Stimulated activated CD8-positive, alpha-beta memory T cell treated with anti-CD3 and anti-CD28 coated beads, Interleukin-4, amount 100 ng/mL, for 4 hours (primary cell): ENCODE measurements at places on chromosomes 2 and 18.

- DNase-seq = no peak
These were observed 126.6 kb downstream of the COMMD1 start for GRCh38 chr2:62032096-62032495.

- no peak for DNase-seq
These were observed 12.2 kb downstream of the SH3BP4 start for GRCh38 chr2:234963773-234964615.

DNA sequence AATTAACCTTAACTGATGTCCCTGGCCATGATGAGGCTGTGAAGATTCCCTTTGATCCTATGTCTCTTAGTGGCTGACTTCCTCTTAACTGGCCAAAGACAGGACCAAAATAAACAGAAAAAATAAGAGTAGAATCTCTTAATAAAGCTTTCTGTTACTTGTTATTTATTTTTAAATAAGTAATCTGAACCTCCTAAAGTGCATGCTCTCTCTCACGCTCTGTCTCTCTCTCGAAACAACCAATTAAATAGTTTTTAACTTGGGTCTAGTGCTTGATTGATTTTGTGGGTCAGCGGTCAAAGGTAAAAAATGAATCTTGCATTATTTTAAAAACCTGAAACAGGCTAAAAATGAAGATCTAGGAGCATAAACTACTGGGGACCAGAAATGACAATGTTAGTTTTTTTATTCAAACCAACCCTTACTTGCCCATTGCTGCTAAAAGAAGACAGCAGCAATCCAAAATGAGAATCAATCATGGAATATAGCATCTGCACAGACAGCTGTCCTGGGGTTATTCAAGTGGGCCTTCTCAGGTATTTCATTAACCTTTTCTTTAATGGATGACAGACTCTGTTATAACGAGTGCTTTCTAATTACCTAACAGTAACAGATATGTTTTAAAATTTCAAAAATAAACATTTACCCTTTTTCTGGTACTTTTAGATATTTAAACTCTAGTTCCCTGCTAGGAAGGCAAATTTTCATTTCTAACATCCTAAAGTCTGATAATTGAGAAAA lies 11.2 kb downstream of the GAREM1 start:
- no peak for DNase-seq

- no peak for DNase-seq
These were observed 108.3 kb upstream of the LTBP1 start for GRCh38 chr2:32838418-32838817.

GRCh38 chr2:79960519-79960918 lies 344.0 kb downstream of the LRRTM1 start:
- DNase-seq = no peak

GRCh38 chr18:4450065-4450658 lies 4.9 kb downstream of the DLGAP1 start:
- DNase-seq = no peak

DNA sequence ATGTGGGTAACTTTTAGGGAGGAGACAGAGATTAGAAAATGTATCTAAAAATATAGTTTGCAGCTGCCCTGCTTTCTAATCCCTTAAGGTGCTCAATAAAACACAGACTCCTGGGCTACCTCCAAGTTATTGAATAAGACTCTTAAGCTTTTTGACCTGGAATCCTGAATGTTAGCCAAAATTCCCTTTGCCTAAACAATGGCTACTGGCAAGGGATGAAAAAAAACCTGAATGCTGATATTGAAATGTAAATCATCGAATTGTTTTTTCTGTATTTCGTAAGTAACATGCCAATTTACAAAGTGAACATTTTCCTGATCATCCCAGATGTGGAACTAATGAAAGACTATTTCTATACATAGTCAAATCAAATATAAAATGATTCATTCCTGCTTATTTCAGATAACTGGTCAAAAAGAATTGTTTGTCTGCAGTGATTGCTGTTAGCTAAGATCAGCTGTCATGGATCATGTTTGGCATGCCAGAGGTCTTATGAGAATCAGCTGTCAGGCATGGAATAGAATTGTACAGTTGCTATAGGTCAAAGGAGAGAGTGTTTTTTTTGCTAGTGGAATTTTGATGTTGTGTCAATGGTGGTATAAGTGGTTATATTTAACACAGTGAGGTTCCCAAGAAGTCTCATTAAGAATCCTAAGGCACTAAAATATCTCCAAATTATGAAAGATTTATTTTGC lies 363.6 kb upstream of the CWC22 start:
- no peak for DNase-seq

DNA sequence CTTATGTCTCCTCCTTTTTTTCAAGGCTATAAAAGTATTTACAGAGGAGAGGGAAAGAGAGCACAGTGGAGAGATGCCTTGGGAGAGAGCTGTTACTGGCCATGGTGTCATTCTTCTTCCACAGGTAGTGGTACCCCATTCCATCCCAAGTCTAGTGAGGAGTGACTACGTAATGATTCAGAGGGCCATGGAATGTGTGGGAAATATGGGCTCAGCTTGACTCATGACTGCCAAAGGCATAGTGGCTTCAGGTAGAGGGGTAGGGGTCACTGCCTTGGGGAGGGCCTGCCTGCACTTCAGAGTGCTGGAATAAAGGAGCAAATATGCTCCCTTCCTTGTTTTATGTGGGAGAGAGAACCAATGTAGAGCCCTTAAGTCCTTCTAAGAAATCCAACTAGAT lies 620.6 kb downstream of the IRS1 start:
- DNase-seq = no peak

GRCh38 chr2:181465676-181466375 lies 8.6 kb downstream of the ITGA4 start:
- no peak for DNase-seq

- DNase-seq = no peak
These were observed 121.6 kb downstream of the ARL4C start for GRCh38 chr2:234375176-234375880.

GRCh38 chr2:39530411-39530866 lies 93.4 kb upstream of the MAP4K3 start:
- DNase-seq = no peak

DNA sequence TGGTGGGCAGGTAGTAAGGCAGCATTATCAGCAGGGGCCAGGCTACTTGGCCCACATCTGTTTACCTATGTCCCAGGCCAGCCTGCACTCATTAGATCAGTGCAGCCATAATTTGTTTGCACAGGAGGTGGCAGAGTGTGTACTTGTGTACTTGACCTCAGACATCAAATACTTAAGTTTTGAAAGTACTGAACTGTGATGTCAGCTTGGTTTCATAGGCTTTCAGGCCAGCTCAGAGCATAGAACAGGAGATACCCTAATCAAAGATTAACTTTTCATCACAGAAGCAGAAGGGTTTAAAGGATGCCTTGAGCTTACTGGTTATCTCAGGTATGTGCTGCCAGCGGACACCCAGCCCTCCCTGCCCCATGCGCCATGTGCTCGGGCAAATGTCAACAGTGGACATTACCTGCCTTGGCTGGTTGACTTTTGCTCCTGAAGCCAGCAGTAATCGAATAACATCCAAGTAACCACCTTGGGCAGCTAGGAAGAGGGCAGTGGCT lies 33.2 kb downstream of the ANKRD29 start:
- no peak for DNase-seq

GRCh38 chr2:166518634-166519390 lies 24.8 kb upstream of the SCN7A start:
- no peak for DNase-seq

DNA sequence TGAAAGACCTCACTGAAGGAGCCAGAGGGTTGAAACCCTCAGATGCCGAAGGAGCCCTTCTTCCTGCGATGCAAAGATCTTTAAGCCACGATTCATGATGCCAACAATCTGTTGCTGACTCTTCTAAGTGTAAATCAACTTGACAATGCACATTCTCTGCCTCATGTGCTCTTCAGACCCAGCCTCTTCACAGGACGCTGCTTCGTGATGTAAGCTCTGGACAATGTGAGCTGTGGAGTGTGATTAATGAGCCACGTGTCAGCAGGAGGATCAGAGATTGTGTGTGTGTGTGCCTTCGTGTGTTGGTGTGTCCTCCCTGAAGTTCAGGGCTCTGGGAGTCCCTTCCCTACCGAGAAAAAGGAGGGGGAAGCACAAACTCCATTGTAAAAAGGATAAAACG lies 26.5 kb upstream of the TWIST2 start:
- no peak for DNase-seq
